ENCODE measurements at places on chromosomes 2 and 18.

GRCh38 chr2:72131916-72132841 is 15.5 kb downstream of the CYP26B1 start:
- DNase-seq, result no peak

DNA sequence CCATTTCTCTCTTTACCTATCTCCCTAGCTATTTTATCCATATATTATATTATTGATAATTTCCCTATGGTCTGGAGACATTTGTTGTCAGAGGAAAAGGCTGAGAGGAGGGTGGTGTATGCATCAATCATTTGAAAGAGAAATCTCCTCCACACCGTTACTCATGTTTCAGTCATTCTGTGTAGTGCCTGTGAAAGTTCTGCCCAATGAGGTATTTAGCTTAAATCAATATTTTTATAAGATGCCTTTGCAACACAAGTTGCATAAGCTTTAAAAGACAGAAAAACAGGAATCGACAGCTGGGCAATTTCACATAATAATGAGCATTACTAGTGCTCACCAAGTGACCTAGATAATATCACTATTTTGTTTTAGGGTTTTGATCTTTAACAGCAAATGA is 363.7 kb upstream of the FSIP2 start:
- no peak for DNase-seq

GRCh38 chr2:189366349-189366748 is 74.9 kb upstream of the WDR75 start:
- no peak for DNase-seq

DNA sequence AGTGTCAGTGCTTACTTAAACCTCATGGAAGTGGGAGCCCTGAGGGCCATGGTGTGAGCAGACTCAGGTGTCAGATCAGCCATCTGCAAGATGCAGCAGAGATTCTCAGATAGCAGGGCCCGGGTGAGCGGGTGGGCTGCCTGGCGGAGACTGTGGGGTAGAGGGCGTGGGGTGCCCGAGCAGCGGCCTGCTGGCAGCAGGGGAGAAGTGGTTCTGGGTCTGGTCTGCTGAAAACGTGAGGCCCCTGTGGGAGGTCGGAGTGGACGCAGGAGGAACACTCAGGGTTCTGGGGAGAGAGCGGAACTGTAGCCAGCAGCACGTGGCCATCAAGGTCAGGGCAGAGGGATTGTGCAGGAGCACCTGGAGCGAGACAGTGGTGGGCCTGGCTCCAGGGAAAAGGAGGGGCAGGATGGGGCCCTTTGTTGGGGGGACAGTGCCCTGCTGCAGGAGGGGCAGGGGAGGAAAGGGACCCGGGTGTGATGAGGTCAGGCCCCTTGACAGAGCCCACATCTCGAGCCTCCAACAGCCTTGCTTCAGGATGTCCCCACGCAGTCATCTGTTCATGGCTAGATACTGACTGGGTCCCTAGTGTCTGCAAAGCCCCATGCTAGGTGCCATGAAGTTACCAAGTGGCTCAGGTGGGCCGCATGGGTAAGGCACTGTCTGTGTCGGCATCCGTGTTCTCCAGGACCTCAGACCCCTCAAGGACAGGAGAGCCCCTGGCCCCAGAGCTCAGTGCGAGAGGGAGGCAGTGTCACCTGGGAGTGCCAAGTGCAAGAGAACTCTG is 2.7 kb upstream of the ESPNL start:
- no peak for DNase-seq

DNA sequence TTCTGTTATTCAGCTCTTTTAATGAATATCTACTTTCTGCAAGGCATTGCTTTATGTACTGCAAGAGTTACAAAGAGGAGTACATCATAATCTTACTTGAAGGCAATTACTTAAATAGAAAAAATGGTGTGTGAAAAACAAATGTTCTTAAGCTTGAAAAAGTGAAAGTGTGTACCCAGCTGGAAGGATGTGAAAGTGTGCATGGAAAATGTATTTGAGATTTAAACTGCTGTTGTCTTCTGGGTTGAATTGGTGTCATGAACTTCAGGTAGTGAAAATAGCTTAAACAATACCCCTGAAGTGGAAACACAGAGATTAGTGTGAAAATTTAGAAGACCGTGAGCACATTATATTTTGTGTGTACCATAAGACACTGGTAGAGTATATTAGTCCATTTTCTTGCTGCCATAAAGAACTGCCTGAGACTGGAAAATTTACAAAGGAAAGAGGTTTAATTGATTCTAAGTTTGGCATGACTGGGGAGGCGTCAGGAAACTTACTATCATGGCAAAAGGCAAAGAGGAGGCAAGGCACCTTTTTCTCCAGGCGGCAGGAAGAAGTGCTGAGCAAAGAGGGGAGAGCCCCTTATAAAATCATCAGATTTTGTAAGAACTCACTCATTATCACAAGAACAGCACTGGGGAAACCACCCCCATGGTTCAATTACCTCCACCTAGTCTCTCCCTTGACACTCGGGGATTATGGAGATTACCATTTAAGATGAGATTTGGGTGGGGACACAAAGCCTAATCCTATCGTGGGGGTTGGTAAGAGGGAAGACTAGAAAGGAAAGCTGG is 38.8 kb downstream of the SCN2A start:
- no peak for DNase-seq

GRCh38 chr2:54680397-54681041 is 42.9 kb upstream of the EML6 start:
- DNase-seq, result no peak

DNA sequence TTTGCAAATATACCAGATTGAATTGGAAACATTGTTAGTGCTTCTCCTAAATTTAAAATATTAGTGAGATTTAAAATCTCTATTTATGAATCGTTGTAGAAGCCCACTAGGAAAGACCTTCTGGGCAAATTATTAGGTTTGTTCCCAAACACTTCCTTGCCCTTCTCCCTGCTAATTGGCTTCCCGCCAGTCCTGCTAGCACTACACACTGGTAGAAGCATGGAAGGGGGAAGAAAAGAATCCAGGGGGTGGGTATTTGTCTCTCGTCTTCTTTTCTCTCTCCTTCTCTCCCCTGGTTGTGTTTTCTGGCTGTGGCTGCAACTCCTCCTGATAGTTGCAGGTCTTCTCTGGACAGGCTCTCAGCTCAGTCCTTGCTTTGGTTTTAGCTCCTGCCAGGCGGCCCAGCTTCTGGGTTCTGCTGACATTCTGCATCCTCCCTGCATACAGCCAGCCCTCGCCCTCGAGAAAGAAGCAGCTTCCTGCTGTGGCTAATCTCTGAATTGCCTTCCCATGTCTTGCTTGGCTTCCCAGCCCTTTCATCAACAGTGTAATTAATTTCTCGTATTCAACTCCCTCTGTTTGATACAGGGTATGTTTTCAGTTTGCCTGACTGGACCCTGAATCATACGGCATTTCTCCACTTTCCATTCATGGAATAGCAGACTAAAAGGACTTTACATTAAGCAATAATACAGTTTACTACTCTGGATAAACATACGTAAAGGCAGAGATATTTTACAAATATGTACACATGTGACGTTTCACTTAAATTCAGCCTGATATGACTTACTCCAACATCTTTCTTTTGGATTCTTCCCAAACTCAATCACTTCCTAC is 6.9 kb upstream of the PARD3B start:
- DNase-seq, result no peak

DNA sequence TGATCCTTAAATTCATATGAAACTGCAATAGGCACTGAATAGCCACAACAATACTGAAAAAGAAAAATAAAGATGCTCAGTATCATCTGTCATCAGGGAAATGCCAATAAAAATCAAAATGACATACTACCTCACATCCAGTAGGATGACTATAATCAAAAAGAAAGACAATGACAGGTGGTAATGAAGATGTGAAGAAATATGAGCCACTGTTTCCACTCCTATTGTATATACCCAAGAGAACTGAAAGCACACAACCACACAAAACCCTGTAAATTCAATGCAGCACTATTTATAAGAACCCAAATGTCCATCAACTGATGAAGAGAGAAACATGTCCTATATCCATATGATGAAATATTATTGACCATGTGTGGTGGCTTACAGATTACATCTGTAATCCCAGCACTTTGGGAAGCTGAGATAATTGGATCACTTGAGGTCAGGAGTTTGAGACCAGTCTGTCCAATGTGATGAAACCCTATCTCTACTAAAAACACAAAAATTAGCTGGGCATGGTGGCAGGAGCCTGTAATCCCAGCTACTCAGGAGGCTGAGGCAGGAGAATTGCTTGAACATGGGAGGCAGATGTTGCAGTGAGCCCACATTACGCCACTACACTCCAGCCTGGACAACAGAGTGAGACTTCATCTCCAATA is 39.9 kb downstream of the MAP3K2 start:
- DNase-seq, result no peak

GRCh38 chr2:121279476-121280220 is 5.4 kb downstream of the TFCP2L1 start:
- DNase-seq, result no peak

- DNase-seq, result no peak
These were observed 10.2 kb downstream of the PROKR1 start for GRCh38 chr2:68653538-68653982.

- no peak for DNase-seq
These were observed 237.4 kb upstream of the REV1 start for GRCh38 chr2:99727199-99727598.

DNA sequence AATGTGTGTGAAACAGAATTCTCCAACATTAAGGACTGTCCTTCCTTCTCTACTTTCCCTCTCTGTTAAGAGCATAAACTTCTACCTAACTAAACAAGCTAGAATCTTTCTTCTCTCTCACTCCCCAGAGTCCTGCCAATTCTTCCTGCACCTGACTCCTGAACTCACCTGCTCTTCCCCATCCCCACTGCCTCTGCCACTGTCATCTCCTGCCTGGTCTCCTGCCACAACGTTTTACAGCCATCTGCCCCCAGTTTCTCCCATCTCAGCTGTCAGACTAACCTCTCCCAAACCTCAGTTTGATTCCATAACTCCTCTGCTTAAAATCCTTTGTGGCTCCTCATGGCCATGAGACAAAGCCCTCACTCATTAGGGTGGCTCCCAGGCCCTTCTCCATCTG is 288.3 kb upstream of the FBXO11 start:
- no peak for DNase-seq

DNA sequence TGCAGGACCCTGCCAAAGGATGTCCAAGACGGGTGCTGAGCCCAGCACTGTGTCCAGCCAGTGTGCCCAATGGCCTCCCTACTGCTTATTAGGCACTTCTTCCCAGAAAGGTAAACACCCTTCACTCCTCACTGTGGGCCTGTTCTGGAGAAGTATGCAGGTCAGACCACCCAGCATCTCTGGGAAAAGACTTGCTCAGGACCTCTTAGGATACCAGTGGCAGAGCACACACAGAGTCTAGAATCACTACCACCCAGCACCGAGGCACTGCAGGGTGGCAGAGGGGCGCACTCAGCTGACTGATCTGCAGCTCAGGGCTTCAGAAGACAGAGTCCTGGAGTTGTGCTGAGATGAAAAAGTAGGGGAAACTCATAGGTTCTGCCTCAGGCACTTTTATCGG is 25.8 kb downstream of the XDH start:
- DNase-seq, result no peak

DNA sequence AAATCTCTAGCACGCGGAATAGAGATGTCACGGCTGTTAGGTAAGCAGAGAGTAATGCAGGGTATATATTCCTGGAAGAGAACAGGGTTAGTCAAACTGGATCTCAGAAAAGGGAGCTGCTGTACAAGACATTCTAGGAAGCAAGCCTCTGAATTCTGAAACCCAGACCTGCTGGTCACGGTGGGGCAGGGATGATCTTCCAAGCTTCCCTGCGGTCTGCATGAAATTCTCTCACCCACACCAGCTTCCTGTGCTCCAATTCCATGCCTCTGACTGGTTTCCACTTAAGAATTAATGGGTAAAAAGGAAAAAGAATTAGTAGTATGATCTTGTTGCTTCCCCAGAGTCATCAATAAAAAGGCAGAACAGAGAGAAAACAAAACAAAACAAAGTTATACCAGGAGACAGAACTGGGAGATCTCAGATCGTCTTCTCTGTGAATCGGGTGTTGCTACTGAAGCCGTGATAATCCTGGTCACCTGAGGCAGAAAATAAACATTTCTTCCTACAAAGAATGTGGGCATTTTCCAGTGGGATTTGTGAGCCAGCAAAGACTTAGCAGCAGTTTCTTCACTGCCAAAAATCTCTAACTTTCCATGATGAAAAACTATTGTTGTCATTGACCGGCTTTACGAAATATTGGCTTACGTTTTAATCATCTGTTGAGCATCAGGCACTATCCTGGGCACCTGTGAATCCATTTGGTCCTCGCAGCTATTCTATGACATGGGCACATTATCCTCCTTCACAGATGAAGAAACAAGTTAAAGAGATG is 5.3 kb upstream of the CYP27C1 start:
- no peak for DNase-seq

DNA sequence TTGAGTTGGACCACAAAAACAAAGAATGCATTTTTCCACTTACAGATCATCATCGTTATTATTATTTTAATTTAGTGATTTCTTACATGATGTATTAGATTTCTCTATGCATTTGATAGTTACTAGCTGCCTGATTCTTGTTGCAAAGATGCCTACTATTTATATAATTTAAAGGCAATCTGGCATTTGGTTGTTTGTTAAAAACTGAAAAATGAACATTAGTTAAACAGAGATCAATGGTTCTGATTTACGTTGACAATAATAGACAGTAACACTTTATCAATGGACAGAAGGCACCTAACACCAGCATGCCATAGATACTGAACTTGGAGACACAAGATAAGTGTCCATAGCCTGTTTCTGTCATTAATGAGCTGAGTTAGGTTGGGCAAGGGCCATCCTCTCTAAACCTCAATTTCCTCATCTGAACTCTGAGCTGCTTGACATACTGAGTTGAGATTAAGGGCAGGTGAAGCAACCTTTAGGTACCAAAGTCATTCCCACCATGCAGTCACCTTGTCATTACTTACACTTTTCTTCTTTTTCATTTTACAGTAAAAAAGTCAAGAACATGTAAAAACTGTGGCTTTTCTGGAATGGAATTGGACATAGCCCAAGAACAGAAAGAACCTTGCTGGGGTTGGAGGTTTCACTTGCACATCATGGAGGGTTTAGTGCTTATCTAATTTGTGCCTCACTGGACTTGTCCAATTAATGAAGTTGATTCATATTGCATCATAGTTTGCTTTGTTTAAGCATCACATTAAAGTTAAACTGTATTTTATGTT is 3.1 kb downstream of the CCL20 start:
- no peak for DNase-seq

DNA sequence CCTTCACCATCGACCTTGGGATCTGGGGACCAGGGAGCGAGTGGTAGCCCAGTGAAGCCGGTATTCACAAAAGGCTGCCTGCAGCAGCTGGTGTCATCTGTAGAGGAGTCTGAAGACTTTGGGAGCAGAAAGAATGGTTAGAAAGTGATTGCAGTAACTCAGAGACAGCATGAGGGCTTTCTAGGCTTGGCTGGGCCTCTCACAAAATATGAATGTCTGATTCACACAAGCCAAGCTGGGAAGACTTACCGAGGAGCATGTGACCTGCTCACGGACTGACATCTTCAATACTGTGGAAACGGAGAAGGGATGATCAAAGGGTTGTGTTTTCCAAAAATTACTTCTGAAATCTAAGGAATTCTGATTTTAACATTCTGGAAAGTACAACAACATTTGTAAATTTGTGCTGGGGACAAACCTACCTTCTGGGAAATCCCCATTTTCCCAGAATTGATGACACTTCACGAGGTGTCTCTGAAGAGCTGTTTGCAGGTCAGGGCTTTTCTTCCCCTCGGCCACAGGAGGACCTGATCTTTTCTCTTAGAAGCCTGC is 111.7 kb downstream of the ACOXL start:
- DNase-seq, result no peak

- no peak for DNase-seq
These were observed 132.8 kb downstream of the TTC27 start for GRCh38 chr2:32760628-32761027.

GRCh38 chr2:98027538-98027937 is 31.8 kb upstream of the TMEM131 start:
- no peak for DNase-seq

- DNase-seq, result no peak
These were observed 73.9 kb upstream of the MC2R start for GRCh38 chr18:13989199-13989598.

Measured in neural crest cell (in vitro differentiated cells).